Endothelial cell (in vitro differentiated cells): ENCODE measurements at places on chromosomes 16 and 17. TPM values are rescaled to one million over a fixed set of nuclear protein-coding genes. Genes with fewer than 3 reads are reported as not detected.

SPN gene
- total RNA-seq: 1.5 TPM

INCA1 gene
- 2.2 TPM for total RNA-seq

PRSS8 gene
- 3.8 TPM for total RNA-seq

MCRIP1 gene
- total RNA-seq: 190 TPM

UTS2R gene
- total RNA-seq: not detected

CORO6 gene
- total RNA-seq: 13.0 TPM

KRTAP9-3 gene
- total RNA-seq: not detected

CD300A gene
- total RNA-seq: not detected

MARCHF10 gene
- not detected for total RNA-seq

SCPEP1 gene
- total RNA-seq: 29.8 TPM

TSNAXIP1 gene
- total RNA-seq: 2.8 TPM

STX1B gene
- total RNA-seq: 5.5 TPM

ANKRD13B gene
- 7.6 TPM for total RNA-seq

IRX3 gene
- 30.5 TPM for total RNA-seq

CCL13 gene
- total RNA-seq: not detected

KRTAP2-2 gene
- not detected for total RNA-seq

MEIOC gene
- not detected for total RNA-seq

ARL5C gene
- total RNA-seq: not detected

CTRB1 gene
- total RNA-seq: not detected

KRT24 gene
- not detected for total RNA-seq

CES4A gene
- total RNA-seq: 1.1 TPM

PTGES3L gene
- total RNA-seq: 1.5 TPM

KRTAP3-1 gene
- not detected for total RNA-seq

ENDOV gene
- total RNA-seq: 40.7 TPM

GGNBP2 gene
- total RNA-seq: 84.4 TPM

TAF15 gene
- total RNA-seq: 188 TPM

YPEL3 gene
- 45.9 TPM for total RNA-seq
